GM12892 (cell line): ENCODE measurements at places on chromosomes 2 and 18.

DNA sequence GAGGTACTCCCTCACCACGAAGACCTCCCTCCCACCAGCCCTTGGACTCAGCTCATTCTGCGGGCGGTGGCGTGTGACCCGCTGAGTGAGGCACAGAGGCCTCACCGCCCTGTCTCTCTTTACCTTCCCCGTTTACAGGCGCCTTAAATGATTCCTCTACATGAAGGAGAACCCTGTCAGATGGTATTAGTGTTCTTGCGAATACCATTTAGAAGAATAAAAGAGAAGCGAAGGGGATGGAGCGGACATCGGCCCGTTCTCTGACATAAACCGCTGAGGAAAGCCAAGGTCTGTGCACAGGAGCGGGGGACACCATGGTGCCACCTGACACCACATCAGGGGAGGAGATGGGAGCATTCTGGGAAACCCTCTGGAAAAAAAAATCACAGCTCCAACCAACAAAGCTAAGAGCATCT lies 179.8 kb downstream of the HDAC4 start:
- DNase-seq = no peak

- DNase-seq = no peak
Measured at GRCh38 chr2:10283106-10284062, 19.3 kb upstream of the HPCAL1 start.

- no peak for DNase-seq
Measured at GRCh38 chr2:9268301-9269080, 61.9 kb downstream of the ASAP2 start.

DNA sequence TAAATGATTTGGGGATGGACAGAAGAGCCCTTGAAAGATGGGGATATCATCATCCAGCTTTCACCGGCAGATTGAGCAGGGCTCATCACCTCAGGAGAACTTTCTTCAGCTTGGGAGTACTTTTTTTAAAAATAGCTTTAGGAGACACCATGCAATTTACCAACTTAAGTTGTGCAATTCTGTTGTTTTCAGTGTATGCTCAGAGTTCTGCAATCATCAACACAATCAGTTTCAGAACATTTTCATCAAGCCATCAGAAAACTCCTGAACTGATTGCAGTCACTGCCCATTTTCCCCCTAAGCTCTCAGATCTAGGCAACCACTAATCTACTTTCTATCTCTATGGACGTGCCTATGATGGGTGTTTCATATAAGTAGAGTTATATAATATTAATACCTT lies 117.7 kb downstream of the CRIM1 start:
- DNase-seq = no peak

GRCh38 chr2:63735931-63736330 lies 105.8 kb upstream of the UGP2 start:
- no peak for DNase-seq

DNA sequence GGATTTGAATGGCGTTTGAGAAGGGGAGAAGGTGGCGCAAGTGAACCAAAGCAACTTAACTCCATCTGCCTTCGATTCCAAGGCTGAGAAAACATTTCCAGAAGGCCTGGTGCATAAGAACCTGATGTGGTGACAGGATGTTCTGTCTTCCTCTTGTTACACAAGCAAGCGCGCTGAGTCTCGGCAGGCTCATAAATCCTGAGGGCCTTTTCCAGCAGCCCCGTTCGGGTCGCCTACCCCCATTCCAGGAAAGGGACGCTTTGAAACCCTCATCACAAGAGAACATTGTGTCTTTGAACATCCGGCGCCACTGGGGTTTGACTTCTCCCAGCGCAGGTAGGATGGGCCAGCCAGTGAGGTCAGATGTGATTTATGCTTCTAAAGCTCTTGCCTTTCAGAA lies 403.5 kb downstream of the SETBP1 start:
- DNase-seq = no peak

DNA sequence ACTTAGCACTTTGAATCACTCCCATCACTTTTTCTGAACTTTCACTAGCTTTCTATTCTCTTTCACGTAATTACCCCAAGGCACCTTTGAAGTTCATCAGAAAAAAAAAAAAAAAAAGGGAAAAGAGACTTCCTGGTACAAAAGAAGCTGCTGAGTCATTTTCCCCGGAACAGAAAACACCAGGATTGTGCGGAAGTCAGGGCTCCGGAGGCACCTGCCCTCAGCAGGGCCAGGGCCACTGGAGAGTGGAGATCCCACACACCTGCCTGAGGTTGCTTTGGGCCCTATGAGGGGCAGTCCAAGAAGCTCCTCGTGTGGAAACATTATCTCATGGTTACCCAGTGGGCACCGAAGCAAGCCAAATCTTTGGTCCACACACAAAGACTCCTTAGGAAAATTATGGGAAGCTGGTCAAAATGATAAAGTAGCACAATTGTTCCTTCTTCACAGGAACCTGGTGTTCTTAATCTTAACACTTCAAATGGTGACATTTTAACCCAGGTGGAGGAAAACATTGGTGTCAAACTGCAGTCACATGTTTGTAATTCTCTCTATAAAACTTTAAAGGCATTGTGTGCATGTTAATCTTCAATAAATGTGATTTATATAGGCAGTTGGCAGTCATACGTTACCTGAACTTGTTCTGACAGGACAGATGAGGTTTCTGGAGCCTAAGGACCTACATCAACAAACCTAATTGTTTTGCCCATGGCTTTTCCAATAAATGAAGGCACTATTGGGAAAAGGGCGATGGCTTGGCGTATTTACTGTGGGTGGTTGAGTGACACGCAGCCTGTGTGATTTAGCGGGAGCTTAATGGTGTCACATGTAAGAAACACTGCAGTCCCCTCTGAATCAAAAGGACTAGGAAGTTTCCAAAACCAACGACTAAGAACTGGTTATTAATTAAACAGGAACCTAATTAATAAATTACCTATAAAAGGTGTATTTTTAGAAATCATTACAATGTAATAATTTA lies 23.4 kb upstream of the FAM110C start:
- no peak for DNase-seq

DNA sequence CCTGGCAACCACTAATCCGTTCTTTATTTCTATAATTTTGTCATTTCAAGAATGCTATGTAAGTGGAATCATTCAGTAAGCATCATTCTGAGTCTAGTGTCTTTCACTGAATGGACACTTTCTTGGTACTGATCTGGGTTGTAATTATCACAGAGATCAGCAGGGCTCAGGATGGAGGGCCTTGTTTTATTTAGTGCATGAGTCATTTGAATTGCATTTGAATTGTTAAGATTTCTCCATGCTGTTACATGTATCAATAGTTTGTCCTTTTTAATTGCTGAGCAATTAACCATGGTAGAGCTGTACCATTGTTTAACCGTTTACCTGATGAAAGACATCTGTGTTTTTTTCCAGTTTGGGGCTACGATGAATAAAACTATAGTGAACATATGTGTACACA lies 256.4 kb downstream of the THSD7B start:
- no peak for DNase-seq
